ENCODE measurements at places on chromosomes 4 and X.

- DNase-seq = no peak
Observed at GRCh38 chrX:111309083-111309482, 38.8 kb upstream of the CAPN6 start.

GRCh38 chr4:118279328-118279727 is 73.5 kb downstream of the PRSS12 start:
- no peak for DNase-seq

GRCh38 chr4:27986476-27986875 is 1125.8 kb downstream of the STIM2 start:
- no peak for DNase-seq

GRCh38 chr4:71816676-71817303 is 32.9 kb upstream of the GC start:
- no peak for DNase-seq

GRCh38 chr4:60808726-60809485 is 391.2 kb upstream of the ADGRL3 start:
- DNase-seq = no peak

DNA sequence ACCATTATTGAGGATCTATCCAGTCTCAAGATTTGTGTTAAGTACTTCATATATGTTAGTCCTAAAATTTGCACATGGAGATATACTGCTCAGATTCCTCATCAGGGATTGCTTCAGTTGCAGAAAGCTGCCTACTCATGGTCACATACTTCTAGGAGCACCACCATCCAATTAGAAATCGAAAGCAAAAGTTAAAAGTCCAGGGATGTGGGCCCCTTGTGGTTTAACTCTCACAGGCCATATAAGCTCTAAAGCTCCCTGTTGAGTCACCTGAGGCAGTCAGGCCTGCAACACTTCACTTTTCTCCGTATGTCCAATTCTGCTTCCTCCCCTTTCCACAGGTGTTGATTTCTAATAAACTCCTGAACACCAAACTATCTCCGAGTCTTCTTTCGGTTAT is 84.2 kb downstream of the CNOT6L start:
- no peak for DNase-seq

- no peak for DNase-seq
Observed at GRCh38 chrX:38820751-38821150, 19.5 kb downstream of the MID1IP1 start.

GRCh38 chrX:125782184-125782583 is 383.9 kb downstream of the DCAF12L2 start:
- DNase-seq = no peak

- DNase-seq = no peak
Observed at GRCh38 chr4:958314-958665, 15.1 kb downstream of the DGKQ start.

GRCh38 chr4:52701207-52701606 is 42.1 kb upstream of the USP46 start:
- no peak for DNase-seq

- no peak for DNase-seq
Observed at GRCh38 chrX:40127052-40127451, 29.3 kb upstream of the BCOR start.

DNA sequence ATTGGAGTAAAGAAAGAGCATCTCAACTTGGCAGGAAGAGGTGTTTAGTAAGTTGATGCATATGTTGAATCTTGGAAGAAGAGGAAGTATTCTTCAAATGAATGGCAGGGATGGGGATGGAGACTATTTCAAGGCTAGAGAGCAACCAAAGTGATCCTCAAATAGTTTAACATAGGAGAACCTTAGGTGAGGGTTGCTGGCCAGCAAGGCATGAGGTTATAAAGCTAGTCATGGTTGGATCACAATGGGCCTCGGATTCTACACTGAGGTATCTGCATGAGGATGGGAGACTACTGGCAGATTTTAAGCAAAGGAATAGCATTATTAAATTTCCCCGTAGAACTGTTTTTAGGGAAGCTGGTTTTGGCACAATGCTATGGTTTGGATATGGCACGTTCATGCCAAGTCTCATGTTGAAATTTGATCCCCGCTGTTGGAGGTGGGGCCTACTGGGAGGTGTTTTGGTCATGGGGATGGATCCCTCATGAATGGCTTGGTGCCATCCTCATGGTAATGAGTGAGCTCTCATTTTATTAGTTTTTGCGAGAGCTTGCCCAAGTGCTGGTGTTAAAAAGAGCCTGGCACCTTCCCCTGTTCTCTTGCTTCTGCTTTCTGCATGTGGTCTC is 41.9 kb upstream of the ETNPPL start:
- no peak for DNase-seq

DNA sequence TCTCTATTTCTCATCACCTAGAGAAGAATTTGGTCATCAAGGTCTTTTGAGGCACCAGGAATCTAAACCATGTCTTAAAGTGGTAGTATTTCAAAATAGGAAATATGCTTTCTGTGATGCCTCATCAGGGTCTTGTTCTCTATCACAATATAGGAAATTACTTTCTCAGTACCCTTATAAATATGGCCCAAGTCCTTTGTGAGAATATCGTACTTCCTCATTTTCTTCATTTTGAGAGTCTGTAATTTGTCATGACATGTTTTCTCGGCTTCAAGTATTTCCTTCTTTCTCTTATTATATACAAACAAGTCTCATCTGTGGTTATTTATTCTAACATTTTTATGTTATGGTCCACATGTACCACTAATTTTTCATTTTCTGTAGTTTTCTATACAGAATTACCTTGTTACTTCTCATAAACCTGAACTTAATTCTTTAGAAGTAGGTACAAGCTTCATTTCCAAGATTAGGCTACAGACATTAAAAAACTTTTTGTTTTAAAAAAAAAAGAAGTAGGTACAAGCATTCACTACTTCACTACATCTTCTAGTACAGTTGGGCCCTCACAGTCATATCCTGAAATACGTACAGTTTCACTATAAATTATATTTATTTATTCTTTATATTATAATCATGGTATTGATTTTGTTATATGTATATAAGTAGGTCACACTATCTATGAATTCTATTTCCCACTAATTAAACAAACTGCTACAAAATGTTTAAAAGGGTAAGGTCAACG is 54.4 kb downstream of the KLHL13 start:
- DNase-seq = no peak

Measured in hippocampal formation (tissue), 2 donors.